ENCODE measurements at places on chromosomes 5 and 9.

DNA sequence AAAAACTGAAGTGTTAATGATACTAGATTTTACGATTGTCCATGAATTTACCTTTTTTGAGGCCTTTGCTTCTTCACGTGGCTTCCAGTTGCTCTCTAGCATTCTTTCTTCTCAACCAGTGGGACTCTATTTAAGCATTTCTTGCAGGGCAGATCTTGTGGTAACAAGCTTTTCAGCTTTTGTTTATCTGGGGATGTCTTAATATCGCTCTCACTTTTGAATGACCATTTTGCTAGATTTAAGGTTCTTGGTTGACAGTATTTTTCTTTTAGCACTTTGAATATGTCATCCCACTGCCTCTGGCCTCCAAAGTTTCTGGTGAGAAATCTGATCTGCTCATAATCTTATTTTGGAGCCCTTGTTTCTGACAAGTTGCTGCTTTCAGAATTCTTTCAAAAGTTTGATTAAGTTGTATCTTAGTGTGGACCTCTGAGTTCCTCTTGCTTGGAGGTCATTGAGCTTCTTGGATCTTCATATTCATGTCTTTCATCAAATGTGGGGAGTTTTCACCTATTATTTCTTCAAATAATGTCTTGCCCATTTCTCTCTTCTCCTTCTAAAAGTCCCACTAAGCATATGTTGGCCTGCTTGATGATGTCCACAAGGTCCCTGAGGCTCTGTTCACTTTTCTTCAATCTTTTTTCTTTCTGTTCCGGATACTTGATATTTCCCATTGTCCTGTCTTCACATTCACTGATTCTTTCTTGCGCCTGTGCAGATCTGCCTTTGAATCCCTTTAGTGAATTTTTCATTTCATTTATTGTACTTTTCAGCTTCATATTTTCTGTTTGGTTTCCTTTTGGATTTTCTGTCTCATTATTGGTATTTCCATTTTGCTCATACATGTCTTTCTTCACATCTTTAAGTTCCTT is 8.8 kb downstream of the EXOC3 start:
- no peak for DNase-seq

- no peak for DNase-seq
These were observed 71.2 kb downstream of the P4HA2 start for GRCh38 chr5:132156413-132156812.

GRCh38 chr9:96317335-96317980 is 15.5 kb upstream of the HSD17B3 start:
- DNase-seq = peak; percentile 69

DNA sequence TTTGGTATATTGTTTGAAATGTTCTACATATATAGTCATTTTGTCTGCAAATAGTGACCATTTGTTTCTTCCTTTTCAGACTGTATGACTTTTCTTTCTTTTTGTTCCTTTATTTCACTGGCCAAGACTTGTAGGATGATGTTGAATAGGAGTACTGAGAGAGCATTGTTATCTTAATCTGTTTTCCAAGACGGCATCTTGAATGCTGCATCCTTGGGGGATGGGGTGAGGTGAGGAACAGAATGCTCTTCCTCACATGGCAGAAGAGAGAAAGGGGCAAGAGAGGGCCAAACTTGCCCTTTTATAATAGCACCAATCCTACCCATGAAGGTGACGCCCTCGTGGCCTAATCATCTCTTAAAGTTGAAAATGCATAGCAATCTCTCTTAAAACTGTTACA is 3.7 kb upstream of the ZNF510 start:
- DNase-seq = no peak

Data from HEK293T (cell line).